ENCODE measurements at places on chromosomes 16 and 17.

DNA sequence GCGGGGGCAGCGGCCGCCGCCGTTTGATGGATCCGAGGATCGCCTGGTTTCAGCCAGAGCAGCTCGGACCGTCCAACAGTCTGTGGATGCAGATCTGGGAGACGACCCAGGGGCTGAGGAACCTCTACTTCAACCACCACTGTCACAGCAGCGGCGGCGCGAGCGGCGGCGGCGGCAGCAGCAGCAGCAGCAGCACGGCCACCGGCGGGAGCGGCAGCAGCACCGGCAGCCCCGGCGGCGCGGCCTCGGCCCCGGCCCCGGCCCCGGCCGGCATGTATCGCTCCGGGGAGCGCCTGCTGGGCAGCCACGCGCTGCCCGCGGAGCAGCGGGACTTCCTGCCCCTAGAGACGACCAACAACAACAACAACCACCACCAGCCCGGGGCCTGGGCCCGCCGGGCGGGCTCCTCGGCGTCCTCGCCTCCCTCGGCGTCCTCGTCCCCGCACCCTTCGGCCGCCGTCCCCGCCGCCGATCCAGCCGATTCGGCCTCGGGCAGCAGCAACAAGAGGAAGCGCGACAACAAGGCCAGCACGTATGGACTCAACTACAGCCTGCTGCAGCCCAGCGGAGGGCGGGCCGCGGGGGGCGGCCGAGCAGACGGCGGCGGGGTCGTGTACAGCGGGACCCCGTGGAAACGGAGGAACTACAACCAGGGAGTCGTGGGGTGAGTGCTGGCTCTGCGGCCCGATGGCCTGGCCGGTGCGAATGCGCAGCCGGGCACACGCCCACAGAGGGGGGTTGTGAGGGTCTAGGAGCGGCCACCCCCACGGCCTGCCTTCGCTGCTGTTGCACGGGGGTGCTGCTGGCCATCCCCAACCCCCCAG, 702 bp downstream of the TENT4B start:
- peak; percentile 41 for DNase-seq

- no peak for DNase-seq
Observed at GRCh38 chr16:23423496-23424049, 29.4 kb downstream of the COG7 start.

DNA sequence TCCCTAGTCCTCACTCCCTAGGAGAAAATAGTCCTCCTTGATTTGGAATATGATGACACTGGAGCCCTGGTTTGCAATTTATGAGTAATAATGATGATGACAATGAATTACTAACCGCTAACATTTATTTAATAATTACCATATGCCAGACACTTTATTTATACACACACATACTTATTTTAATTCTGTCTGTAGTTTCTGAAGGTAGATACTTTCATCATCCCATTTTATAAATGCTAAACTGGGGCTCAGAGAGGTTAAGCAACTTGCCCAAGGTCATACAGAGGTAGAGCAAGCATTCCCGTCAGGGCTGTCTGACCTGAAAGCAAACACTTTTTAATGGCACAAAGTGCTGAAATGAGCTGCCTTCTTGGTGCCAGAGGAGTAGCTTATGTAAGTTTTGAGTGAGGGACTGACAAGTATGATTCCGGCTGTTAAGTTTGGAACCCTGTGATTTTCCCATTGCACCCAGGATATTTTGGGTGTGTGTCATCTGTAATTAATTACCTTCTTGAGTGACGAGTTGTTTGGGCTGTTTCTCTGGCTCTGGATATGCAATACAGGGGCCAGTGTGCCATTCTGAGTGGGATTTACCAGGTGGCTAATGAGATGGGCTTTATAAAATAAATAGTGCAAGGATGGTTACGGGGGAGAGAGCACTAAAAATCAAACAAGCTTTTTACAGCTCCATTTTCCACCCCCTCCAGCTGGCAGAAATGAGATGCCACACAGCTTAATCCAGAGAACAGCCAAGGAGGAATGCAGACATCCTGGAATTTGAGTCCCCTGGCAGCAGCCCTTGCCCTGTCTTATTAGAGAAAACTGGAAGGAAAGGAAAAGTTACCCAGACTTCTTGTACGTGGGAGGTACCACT, 211.8 kb downstream of the SNX29 start:
- no peak for DNase-seq

GRCh38 chr16:88761830-88762229, 23.2 kb downstream of the PIEZO1 start:
- DNase-seq, result no peak

- no peak for DNase-seq
Observed at GRCh38 chr16:84339311-84339710, 29.0 kb upstream of the ATP2C2 start.

DNA sequence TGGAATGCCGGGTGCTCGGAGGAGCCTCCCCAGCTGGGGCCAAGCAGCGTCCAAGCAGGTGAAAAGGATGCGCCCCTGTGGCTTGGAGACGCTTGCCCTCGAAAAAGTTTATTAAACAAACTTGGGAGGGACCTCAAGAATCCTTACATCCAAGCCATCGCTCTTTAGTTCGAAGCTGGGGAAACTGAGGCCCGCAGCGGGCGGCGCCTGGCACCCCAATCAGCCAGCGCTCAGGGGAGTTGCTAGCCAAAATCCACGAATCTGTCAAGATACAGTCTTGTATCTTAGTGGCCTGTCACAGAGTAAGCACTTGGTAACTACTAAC, 553 bp upstream of the B9D1 start:
- no peak for DNase-seq

GRCh38 chr17:79707931-79708891, 22.5 kb upstream of the ENPP7 start:
- peak; percentile 60 for DNase-seq

GRCh38 chr16:67780847-67781564, 25.4 kb downstream of the RANBP10 start:
- no peak for DNase-seq

DNA sequence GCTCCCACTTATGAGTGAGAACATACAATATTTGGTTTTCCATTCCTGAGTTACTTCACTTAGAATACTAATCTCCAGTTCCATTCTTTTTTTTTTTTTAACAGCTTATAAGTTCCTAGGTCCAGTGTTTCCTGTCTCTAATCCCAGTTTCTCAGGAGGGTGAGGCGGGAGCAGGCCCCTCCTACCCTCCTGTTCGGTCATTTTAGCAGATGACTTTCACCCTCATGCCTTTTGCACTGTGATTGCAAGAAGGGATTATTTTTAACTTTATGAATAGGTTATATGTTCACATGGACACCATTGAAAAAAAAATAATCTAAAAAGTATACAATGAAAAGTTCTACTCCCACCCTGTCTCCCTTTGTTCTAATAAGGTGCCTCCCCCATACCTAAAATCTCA, 47.6 kb downstream of the CDH1 start:
- no peak for DNase-seq

GRCh38 chr17:74465378-74466110, 890 bp upstream of the CD300A start:
- DNase-seq, result no peak

GRCh38 chr17:350706-351448, 1.7 kb downstream of the RPH3AL start:
- DNase-seq, result no peak

DNA sequence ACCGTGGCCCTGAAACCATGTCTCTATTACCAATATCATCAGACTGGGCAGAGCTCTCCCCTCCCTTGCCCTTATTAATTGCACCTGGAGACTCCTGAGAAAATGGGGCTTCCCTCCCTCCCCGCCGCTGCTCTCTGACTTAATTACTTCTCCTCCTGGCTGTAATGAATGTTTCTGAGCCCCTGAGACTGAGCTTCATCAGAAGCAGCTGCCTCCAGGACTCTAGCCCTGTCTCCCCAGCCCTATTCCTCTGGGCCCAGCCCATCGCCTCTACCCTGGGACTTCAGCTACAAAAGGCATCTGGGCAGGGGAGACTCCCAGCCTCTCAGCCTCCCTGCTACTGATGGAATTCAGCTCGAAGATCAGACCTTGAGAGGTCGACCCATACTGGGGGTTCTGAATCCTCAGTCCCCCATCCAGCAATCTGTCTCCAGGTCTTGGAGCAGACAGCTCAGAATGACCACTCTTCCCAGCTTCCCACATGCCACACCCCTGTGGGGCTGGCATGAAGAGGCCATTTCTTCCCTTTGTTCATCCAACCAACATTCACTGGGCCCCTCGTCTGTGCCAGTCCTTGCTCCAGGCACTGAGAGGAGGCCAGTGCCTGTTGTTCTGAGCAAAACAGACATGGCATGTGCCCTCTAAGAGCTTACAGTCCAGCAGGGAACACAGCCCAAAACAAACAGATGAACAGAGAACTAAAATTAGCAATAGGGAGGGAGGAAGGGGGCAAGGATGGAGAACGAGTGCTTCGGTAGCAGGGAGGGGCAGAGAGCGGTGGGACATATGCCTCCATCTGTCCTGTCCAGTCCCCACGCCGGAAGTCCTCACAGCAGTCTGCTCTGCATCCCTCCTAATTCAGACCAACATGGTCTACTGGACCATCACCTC, 17.0 kb upstream of the NAGS start:
- DNase-seq, result no peak

DNA sequence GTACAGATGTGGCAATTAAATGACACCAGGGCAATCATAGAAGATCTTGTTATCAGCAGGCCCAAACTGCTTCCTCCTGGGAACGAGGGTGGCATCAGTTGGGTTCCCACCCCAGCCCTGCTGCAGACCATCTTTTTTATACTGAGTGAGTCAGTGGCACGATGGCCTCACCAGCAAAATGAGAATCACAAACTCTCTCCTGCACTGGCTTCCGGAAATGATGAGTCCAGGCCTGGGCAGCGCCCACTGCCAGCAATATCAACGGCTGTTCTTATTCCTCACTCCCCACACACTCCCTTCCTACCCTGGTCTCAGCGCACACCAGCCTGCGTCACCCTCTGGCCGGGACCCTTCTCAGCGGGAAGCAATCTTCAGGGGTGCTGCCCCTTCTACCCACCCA, 340.3 kb downstream of the FOXL1 start:
- DNase-seq, result no peak

GRCh38 chr16:19482291-19482690, 39.6 kb downstream of the GDE1 start:
- DNase-seq, result no peak

DNA sequence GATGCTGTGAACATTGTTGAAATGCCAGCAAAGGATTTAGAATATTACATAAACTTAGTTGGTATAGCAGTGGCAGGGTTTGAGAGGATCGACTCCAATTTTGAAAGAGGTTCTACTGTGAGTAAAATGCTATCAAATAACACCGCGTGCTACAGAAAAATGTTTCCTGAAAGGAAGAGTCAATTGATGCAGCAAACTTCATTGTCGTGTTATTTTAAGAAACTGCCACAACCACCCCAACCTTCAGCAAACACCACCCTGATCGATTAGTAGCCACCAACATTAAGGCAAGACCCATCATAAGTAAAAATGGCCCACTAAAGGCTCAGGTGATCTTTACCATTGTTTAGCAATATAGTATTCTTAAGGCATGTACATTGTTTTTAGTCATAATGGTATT, 27.3 kb downstream of the HLF start:
- no peak for DNase-seq

DNA sequence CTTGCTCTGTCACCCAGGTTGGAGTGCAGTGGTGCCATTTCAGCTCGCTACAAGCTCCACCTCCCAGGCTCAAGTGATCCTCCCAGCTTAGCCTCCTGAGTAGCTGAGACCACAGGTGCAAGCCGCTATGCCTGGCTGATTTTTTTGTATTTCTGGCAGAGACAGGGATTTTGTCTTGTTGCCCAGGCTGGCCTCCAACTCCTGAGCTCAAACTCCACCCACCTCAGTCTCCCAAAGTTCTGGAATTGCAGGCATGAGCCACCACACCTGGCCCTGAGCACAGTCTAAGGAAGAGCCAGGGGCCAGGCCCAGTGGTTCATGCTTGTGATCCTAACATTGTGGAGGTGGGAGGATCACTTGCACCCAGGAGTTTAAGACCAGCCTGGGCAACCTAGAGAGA, 21.8 kb upstream of the BCO1 start:
- no peak for DNase-seq

DNA sequence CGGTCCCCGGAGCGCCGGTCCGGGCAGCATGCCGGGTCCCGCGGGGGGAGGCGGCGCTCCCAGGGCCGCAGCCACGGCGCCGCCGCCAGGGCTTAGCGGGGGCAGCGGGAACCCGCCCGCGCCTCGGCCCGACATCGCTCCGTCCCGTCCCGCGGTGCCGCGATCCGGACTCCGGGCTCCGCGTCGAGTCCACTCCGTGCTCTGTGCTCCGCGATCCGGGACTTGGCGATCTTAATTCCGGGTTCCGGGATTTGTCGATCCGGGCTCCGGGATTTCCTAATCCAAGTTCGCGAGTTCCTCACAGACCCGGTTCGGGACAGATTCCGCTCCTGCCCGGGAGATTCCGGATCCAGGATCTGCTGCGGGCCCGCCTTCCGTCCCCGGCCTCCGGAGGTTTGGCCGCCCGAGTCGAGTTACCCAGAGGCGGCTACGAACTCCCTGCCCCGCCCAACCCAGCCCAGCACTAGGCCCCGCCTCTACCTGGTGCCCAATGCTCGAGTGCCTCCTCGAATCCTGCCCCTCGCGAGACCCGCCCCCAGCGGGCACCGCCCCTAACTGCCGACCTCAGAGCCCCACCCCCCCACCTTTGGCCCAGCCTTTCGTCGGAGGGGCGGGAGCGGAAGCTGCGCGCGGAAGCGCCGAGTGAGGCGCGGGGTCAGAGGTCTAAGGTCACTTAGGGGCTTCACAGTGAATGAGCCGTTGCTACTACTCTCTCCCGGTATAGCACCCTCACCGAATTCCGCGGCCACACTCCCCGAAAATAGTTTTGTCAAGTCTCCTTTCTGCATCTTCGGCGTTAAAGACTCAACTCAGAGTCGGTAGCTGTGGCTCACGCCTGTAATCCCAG, at the start of gene SMARCD2:
Gene SMARCD2, minus strand, starts transcription at position 146 of the 847 bp plus-strand sequence. Its CDS starts 11 bp downstream, at position 135.
- DNase-seq, result peak; percentile 99

GRCh38 chr16:4868026-4868425, 20.7 kb downstream of the UBN1 start:
- no peak for DNase-seq

GRCh38 chr17:47700471-47701449, 6.8 kb downstream of the TBKBP1 start:
- no peak for DNase-seq

- no peak for DNase-seq
Observed at GRCh38 chr17:13051915-13052314, 34.1 kb upstream of the ELAC2 start.

GRCh38 chr17:45052052-45052772, 780 bp upstream of the DCAKD start:
- peak; percentile 9 for DNase-seq

GRCh38 chr17:39131616-39132015, 19.8 kb downstream of the PLXDC1 start:
- no peak for DNase-seq

DNA sequence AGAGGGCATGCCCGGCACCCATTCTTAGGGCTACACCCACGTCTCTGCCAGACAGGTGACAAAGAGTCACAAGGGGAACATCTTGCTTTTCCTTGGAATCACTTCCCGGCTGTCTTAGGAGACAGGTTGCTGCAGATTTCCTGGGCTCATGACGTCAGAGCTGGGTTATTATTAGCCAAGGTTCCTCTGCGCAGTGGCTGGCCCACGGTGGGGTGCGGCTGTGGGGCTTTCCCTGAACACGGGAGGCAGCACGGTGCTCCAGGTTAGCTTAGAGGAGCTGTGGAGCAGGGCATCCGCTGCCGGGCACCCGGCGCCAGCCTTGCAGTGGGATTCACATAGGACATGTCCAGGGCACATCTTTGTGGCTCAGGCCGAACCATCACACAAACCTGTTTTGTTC, 118.0 kb upstream of the PLCG2 start:
- DNase-seq, result no peak

GRCh38 chr16:72202014-72202413, 30.1 kb upstream of the PMFBP1 start:
- no peak for DNase-seq
